ENCODE measurements at places on chromosomes 3 and 15. TPM values are rescaled to one million over a fixed set of nuclear protein-coding genes. Genes with fewer than 3 reads are reported as not detected.

- DNase-seq = no peak
Observed at GRCh38 chr3:171115667-171116066, 89.1 kb upstream of the SLC2A2 start.

GRCh38 chr3:55692957-55693558 is 206.0 kb upstream of the WNT5A start:
- DNase-seq = no peak

DNA sequence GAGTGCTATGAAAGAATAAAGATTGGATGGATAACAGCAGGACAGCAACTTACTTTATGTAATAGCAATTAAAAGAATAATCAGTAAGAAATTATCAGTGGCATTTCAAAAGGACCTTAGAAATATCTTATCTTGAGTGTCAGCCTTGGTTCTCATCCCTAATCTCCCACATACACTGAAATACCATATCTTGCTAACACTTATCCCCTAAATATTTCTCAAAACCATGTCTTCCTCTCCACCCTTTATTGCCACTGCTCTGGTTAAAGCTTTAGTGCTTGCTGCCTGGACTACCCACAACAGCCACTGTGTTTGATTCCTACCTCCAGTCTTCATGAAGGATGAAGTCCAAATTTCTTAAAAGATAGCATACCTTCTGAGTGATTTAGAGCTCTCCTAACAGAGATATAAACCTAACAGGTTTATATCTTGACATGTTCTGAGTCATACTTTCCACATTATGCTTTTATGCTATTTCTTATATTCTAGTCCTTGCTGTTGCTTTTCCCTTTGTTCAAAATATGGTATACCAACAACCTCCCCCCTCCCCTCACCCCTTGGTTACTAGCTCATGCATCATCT is 202.8 kb downstream of the RSRC1 start:
- DNase-seq = no peak

- DNase-seq = no peak
Observed at GRCh38 chr3:6631376-6631775, 229.5 kb upstream of the GRM7 start.

- DNase-seq = no peak
Observed at GRCh38 chr3:31934866-31935265, 46.2 kb downstream of the OSBPL10 start.

DNA sequence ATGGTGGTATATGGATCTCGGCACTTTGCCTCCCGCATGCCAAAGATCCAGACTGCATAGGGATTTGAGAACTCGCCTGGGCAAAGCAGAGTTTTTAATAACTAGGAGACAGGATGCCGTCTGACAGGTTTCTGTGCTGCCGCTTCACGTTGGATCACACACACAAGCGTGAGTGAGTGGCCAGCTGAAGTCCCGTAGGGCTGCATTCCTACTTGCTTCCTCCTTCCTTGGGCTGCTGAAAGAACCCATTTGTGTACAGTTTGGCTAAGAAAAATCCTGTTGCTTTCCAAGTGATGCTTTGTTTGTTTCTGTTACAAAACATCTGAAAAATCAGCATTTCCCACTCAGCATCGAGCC is 604.3 kb upstream of the CFAP20DC start:
- DNase-seq = no peak

- DNase-seq = no peak
Observed at GRCh38 chr3:30974071-30974470, 79.6 kb upstream of the GADL1 start.

DNA sequence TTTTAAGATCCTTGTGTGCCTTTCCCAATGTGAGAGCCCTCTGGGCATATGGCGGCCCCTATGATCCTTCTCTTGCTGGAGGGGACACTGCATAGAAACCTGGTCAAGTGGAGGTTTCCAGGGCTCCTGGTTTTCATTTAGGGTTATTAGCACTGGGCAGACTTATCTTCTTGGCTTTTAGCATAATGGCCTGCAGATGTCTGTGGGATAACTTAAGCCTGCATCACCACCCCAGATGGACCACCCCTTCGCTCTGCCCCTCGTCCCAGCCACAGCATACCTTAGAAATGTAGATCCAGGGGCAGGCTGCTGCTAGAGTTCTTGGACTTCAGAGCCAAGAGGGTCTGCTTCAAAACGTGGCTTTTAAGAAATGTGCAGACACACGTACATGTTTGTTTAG is 340.3 kb upstream of the CTDSPL start:
- DNase-seq = no peak

DNA sequence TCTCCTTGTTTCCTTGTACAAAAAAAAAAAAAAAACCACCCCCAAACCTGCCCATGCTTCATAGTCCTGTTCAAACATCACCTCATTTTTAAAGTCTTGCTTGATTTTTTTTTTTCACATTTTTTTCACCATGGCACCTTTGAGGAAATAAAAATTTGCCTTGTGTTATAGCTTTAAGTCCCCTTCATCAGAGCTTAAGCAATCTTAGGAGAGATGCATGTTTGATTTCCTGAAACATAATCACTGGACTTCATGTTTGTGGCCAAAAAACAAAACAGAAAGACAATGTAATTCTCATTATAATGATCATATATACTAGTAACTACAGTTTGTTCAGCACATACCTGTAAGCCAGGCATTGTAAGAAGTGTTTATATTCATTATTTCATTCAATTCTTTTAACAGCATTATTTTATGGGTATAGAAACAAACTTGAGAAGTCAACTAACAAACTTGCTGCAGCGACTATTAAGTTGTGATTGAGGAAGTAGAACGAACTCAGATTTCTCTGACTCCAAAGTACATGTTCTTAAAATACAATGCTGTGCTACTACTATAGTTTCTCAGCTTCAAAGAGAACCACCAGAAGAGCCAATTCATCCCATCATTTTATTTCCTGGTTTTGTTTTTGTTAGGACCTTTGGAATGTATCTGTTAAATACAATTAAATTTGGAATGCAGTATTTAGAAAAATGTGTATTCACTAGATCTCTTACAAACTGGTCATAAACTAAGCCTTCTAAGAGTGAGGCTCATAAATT is 203.8 kb downstream of the TCF12 start:
- DNase-seq = no peak

GRCh38 chr3:63251499-63251898 is 26.6 kb upstream of the SYNPR start:
- DNase-seq = no peak

DNA sequence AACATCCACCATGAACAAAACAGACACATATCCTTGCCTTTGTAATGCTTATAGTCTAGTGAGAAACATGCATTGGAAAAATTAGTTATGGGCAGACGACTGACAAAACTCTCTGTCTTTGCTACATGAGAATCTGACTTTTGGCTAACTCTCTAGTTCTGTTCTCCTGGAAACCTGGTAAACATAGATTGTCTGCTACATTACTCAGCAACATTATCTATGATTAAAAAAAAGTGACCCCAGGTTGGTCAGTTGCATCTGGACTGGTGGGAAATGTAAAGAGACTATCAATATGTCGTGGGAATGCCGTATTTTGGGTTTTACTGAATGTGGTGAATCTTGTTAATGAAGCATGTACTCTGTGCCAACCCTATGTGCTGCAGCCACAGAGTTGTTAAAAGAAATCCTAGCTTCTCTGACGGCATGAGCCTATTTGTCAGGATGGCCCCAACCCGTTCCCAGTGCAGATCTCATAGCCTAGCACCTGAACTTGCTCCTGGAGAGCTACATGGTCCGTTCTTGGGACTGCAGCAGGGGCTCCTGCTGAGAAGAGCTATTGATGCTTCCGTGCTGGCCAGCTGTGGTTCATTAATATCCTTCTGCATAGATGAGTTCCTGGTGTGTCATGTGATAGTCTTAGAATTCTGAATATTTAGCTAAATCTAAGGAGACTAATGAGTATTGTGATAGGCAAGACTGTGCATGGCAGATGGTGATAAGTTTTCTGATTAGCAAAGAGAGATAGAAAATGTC is 311.7 kb upstream of the ZNF717 start:
- no peak for DNase-seq

DNA sequence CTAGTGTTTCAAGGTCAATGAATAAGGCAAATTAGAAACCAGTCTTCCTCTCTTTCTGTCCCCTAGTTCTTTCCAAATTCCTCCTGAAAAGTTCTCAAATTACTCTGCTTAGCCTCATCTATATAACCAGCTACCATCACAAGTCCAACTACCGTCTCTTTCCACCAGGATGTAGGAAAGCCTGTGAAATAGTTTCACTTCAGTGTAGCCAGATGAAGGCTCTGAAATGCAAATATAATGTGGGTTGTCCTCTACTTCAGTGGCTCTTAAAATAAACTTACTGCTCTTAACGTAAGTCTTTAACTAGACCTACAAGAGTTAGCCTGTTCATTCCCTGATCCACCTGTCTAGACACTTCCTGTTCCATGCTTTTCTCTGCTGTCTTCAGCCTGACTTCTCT is 827.7 kb downstream of the ROBO1 start:
- DNase-seq = no peak

CDCP1 gene
- polyA plus RNA-seq = 1.2 TPM

IL17RE gene
- 13.3 TPM for polyA plus RNA-seq

GP5 gene
- polyA plus RNA-seq = 0.71 TPM

GNAT1 gene
- not detected for polyA plus RNA-seq

GJD2 gene
- polyA plus RNA-seq = not detected
